ENCODE measurements at places on chromosomes 3 and 15. TPM values are rescaled to one million over a fixed set of nuclear protein-coding genes. Genes with fewer than 3 reads are reported as not detected.

Gene GOLGA8N
- total RNA-seq, result 3.0 TPM

Gene FBN1
- total RNA-seq, result 48.0 TPM

Gene KNG1
- total RNA-seq, result not detected

Gene GABRA5
- not detected for total RNA-seq

Gene MED12L
- total RNA-seq, result 0.57 TPM

Gene SCG5
- 0.29 TPM for total RNA-seq

Gene ACAN
- total RNA-seq, result 0.22 TPM

Gene ABHD6
- total RNA-seq, result 7.3 TPM

Gene ZNF502
- total RNA-seq, result 4.8 TPM

Gene PPP1R14D
- total RNA-seq, result not detected

Gene NEIL1
- 29.7 TPM for total RNA-seq

Gene CCK
- not detected for total RNA-seq

Gene PLSCR2
- total RNA-seq, result not detected

Gene CHRFAM7A
- total RNA-seq, result 5.3 TPM

Gene NOX5
- total RNA-seq, result 0.07 TPM

Gene MUC20
- not detected for total RNA-seq

Gene COL6A6
- not detected for total RNA-seq

Gene SLC24A5
- 0.07 TPM for total RNA-seq

Gene MYEF2
- 39.3 TPM for total RNA-seq

Gene PIF1
- 24.7 TPM for total RNA-seq

Gene GOLGA6B
- total RNA-seq, result not detected

Gene SNUPN
- 19.5 TPM for total RNA-seq

Gene C2CD4A
- 1.3 TPM for total RNA-seq

Gene SPESP1
- 2.1 TPM for total RNA-seq

Gene LRRC15
- not detected for total RNA-seq

Gene MEX3B
- total RNA-seq, result 10.9 TPM

Gene GPR149
- not detected for total RNA-seq

Gene PIERCE2
- 1.6 TPM for total RNA-seq

Gene STRIT1
- not detected for total RNA-seq

Gene C3orf52
- 8.0 TPM for total RNA-seq

Gene MESP2
- total RNA-seq, result 0.14 TPM

Gene PLA2G4E
- not detected for total RNA-seq

Gene LXN
- 99.8 TPM for total RNA-seq

Gene OPA1
- 137 TPM for total RNA-seq

Gene SLC6A1
- total RNA-seq, result under 0.01 TPM

Gene ANKRD34C
- not detected for total RNA-seq

Gene CLDN11
- total RNA-seq, result 7.5 TPM

Gene PRR20G
- total RNA-seq, result not detected

Gene C15orf39
- 27.8 TPM for total RNA-seq
